ENCODE measurements at places on chromosomes 6 and 20.

GRCh38 chr6:163876391-163876790, 461.9 kb downstream of the QKI start:
- no peak overlapping the region for H3K4me3 ChIP-seq
- H3K27ac ChIP-seq = no peak overlapping the region
- H3K27me3 ChIP-seq = no peaks in the 10 kb centered on the region
- H3K4me1 ChIP-seq = no peaks in the 10 kb centered on the region
- DNase-seq = no peak
- no peaks in the 10 kb centered on the region for H3K36me3 ChIP-seq

- no peak overlapping the region for H3K27ac ChIP-seq
- H3K36me3 ChIP-seq = no peaks in the 10 kb centered on the region
- no peaks in the 10 kb centered on the region for H3K4me1 ChIP-seq
- no peaks in the 10 kb centered on the region for H3K27me3 ChIP-seq
Observed at GRCh38 chr20:56848561-56848960, 219.5 kb downstream of the TFAP2C start.

GRCh38 chr6:137798846-137799245, 68.2 kb upstream of the TNFAIP3 start:
- no peak overlapping the region for H3K4me3 ChIP-seq
- H3K27me3 ChIP-seq = no peaks in the 10 kb centered on the region
- peak overlapping the region; percentile 36 for H3K27ac ChIP-seq
- DNase-seq = peak; percentile 59
- H3K4me1 ChIP-seq = peaks cover 53% of the 10 kb centered on the region

- DNase-seq = no peak
- no peak overlapping the region for H3K27ac ChIP-seq
- H3K4me1 ChIP-seq = no peaks in the 10 kb centered on the region
- H3K27me3 ChIP-seq = no peaks in the 10 kb centered on the region
- no peak overlapping the region for H3K4me3 ChIP-seq
Observed at GRCh38 chr6:92822222-92822621, 597.1 kb downstream of the EPHA7 start.

GRCh38 chr6:98782772-98783171, 51.6 kb upstream of the POU3F2 start:
- no peak for DNase-seq
- H3K27me3 ChIP-seq = no peaks in the 10 kb centered on the region
- no peaks in the 10 kb centered on the region for H3K4me1 ChIP-seq
- no peak overlapping the region for H3K27ac ChIP-seq
- H3K4me3 ChIP-seq = no peak overlapping the region

GRCh38 chr20:49698477-49698876, 15.2 kb downstream of the B4GALT5 start:
- no peak overlapping the region for H3K4me3 ChIP-seq
- DNase-seq = no peak
- H3K4me1 ChIP-seq = peaks cover 33% of the 10 kb centered on the region
- H3K27ac ChIP-seq = no peak overlapping the region
- no peaks in the 10 kb centered on the region for H3K27me3 ChIP-seq

GRCh38 chr6:15296735-15297134, 50.9 kb downstream of the JARID2 start:
- no peak overlapping the region for H3K27ac ChIP-seq
- H3K4me1 ChIP-seq = peaks cover 67% of the 10 kb centered on the region
- DNase-seq = no peak
- H3K4me3 ChIP-seq = no peak overlapping the region
- H3K27me3 ChIP-seq = no peaks in the 10 kb centered on the region

All from CD4-positive, alpha-beta memory T cell (primary cell).